ENCODE measurements at places on chromosomes 13 and 19.
A peak's percentile ranks its signal among the peaks of the same experiment; 100 is the strongest.

GRCh38 chr13:25977216-25977615 is 74.6 kb downstream of the SHISA2 start:
- peak; percentile 60 for DNase-seq

GRCh38 chr19:9060564-9061340 is 26.1 kb upstream of the OR1M1 start:
- DNase-seq, result no peak

- no peak for DNase-seq
These were observed 106.0 kb upstream of the CSNK1A1L start for GRCh38 chr13:37211487-37211886.

DNA sequence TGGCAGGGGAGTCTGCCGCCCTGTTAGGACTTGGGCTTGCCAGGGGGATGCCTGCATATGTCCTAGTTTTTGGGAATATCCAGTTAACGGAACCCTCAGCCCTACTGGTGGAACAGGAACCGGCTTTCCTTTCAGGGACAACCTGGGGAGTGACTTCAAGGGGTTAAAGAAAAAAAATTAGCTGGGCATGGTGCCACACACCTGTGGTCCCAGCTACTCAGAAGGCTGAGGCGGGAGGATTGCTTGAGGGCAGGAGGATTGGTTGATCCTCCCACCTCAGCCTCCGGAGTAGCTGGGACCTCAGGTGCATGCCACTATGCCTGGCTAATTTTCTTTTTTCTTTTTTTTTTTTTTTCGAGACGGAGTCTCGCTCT is 22.5 kb downstream of the LDLR start:
- no peak for DNase-seq

GRCh38 chr19:5593343-5594255 is 25.8 kb upstream of the TINCR start:
- no peak for DNase-seq

GRCh38 chr13:73428706-73429105 is 369.9 kb downstream of the KLF5 start:
- DNase-seq, result peak; percentile 75

- DNase-seq, result peak; percentile 96
These were observed 7.3 kb downstream of the OPA3 start for GRCh38 chr19:45577111-45577905.

DNA sequence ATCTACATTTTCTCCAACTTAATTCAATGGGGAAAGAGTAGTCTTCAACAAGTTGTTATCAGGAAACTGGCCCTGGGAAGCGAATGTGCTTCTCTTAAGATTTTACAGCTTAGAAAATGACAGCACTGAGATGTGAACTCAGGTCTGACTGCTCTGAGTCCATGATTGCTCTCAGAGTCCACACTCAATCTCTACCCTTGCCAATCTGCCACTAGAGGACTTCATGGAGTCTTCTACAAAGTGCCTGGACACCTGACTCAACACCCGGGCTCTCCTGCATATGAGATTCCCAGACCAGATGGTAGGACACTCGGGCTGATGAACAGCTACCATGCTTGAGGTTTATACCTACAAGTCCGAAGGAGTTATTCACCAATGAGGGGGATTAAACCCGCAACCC is 74.8 kb downstream of the ABCC4 start:
- DNase-seq, result no peak

- peak; percentile 95 for DNase-seq
These were observed at the start of gene ERF for GRCh38 chr19:42254850-42255765. Gene ERF (minus strand): TSS chr19:42255128. CDS start chr19:42254999, 129 bp downstream.

DNA sequence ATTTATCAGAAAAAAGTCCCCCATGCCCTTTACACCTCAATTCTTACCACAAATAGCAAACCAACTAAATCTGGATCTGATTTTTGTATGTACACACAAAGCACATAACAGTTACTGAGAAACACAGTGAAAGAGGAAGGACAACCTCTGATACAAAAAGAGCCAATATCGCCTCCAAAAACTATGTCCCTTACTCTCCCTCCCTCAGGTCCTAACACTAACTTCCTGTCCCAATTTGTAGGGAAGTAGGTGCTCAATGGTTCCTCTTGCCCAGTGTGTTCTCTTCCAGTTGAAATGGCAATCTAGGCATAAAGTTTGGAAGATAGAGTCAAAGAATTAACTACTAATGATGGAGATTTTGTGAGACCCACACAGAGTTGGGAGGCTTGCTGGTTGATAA is 15.8 kb upstream of the FPR3 start:
- no peak for DNase-seq

DNA sequence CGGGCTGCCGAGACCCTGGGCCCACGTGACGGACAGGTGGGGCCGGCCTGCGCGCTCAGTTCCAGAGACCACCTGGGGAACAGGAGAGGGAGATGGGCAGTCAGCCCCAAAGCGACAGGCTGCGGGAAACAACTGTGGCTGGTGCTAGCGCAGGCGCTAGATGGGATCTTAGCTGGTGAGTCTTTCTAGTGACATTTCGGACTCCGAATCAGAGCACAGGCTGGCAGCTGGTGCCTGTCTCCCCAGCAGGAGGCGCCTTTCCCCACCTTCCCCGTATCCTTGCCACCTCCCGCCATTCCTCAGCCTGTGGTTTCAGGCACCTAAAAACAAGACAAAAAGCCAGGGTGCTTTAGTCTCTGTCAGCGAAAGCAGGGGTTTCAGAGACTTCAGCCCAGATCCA is 19.4 kb upstream of the RANBP3 start:
- DNase-seq, result no peak

DNA sequence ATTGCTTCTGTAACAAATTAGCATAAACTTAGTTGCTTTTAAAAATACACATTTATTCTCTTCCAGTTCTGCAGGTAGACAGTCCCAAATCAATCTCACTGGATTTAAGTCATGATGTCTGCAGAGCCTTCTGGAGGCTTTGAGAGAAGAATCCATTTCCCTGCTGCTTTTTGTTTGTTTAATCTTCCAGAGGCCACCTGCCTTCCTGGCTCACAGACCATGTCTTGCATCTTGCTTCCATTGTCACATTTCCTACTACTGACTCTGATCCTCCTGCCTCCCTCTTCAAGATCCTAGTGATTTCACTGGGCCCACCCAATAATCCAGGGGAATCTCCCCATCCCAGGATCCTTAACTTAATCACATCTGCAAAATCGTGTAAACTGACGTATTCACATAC is 473.3 kb downstream of the ITGBL1 start:
- DNase-seq, result no peak

GRCh38 chr13:113445791-113446487 is 7.3 kb downstream of the ADPRHL1 start:
- DNase-seq, result no peak

All from epithelial cell of esophagus (primary cell).